Neural crest cell (in vitro differentiated cells): ENCODE measurements at places on chromosomes 2 and 18. TPM values are rescaled to one million over a fixed set of nuclear protein-coding genes. Genes with fewer than 3 reads are reported as not detected.

DNA sequence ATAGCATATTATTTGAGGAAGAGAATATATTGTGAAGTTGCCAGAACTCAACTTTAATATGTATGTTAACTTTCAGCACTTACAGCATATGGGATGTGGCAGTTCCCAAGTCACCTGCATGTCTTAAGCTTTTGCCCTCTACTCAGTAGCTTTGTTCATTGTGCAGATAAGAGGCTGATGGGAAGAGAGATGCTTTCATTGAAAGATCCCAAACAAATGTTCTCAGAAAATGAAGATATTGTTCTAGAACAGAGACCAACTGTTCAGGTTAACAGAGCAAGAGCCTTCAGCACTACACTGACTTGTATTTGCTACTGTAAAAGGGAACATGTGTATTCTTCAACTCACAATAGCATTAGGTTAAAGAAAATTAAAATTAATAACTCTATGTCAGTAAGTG lies 28.1 kb downstream of the GAREM1 start:
- DNase-seq: no peak

GRCh38 chr2:107062173-107062572 lies 176.2 kb upstream of the ST6GAL2 start:
- no peak for DNase-seq

DNA sequence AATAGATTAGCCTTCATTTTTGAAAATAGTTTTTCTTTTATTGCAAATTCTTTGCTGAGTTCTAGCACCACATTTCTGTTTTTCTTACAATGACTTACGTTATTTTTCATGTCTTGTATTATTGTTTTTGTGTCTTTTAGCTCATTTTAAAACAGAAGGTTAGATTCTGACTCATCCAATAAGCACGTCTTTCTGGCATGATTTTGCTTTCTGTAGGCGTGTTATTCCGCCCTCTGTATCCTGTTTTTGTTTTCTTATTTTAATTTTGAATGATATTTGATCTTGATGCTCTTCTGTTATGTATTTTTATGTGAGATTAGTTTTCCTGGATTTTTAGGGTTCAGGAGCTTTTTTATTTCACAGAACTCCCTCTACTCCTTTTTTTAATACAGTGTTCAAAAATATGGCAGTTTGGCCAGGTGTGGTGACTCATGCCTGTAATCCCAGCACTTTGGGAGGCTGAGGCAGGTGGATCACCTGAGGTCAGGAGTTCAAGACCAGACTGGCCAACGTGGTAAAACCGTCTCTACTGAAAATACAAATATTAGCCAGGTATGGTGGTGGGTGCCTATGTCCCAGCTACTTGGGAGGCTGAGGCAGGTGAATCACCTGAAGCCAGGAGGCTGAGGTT lies 145.0 kb downstream of the CLIP4 start:
- no peak for DNase-seq

- DNase-seq: no peak
Observed at GRCh38 chr2:26533661-26534060, 55.7 kb upstream of the OTOF start.

DNA sequence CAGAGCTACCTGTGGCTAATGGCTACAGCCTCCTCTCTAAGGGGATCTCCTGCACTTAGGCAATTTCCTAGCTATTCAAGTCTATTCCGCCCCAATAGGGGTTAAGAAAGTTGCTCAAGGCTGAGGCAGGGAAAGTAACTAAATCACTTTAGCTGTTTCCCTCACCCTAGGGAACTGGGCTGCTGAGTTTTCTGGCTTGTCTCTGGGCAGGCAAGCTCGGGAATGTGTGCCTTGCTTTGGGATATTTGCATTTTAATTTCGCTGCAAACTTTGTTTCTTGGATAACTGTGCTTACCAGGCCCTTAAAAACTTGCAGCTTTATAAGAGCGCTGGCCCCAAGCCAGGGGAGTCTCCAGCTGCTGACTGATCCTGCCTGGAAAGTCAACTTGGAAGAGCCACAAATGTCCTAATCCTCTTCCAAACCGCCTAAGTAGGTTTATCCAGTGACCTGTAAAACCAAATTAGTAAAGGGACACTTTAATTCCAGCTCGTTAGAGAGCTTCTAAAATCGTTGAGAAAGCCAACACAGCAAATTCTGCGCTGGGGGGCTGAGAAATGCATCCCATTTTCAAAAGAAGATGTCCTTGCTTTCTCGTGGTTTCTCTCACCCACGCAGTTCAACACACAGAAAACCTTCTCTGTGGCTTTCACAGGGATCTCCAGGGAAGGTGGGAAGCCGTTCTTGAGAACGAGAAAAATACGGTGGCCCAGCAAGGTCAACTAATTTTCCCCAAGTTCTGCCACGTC lies 59.5 kb upstream of the SP3 start:
- no peak for DNase-seq

DNA sequence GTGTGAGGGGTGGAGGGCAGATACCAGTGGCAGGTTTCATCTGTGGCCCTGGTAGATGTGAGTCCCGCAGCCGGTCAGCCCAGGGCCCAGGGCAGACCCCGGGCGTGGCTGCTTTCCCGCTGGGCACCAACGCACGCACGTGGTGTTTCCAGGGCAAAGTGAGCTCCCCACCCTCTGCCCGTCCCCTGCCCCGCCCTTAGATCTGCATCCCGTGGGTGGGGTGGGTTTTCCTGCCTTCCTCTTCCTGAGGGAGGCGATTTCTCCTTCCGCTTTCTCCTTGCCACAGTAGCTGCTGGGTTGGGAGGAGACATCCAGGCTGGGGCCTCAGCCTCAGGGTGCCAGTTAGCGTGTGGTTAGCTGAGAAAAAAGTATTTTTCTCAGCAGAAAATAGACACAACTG lies 49.6 kb downstream of the ODC1 start:
- DNase-seq: no peak

TANK gene
- total RNA-seq: 25.7 and 30.2 TPM in 2 replicates

EVA1A gene
- 3.6 and 3.8 TPM in 2 replicates for total RNA-seq

GPR45 gene
- 0.30 TPM in 1 of 2 replicates, not detected in the other for total RNA-seq

MYO7B gene
- 0.28 TPM in 1 of 2 replicates, not detected in the other for total RNA-seq

CFAP210 gene
- total RNA-seq: 1.0 and 2.3 TPM in 2 replicates
